Bronchial smooth muscle cell (primary cell): ENCODE measurements at places on chromosomes 12 and 14. TPM values are rescaled to one million over a fixed set of nuclear protein-coding genes. Genes with fewer than 3 reads are reported as not detected.

The NPFF gene
- total RNA-seq = not detected in 2 replicates

The TTC9 gene
- under 0.01 TPM in 2 replicates for total RNA-seq

The APOF gene
- total RNA-seq = not detected in 2 replicates

The KRT74 gene
- not detected in 2 replicates for total RNA-seq

The NOVA1 gene
- 4.7 and 7.3 TPM in 2 replicates for total RNA-seq

The WNT1 gene
- not detected in 2 replicates for total RNA-seq

The MYG1 gene
- 50.8 and 56.3 TPM in 2 replicates for total RNA-seq

The DIO2 gene
- 11.5 and 24.3 TPM in 2 replicates for total RNA-seq

The EIF2S3B gene
- 0.34 and 0.95 TPM in 2 replicates for total RNA-seq

The LYSET gene
- 7.6 and 8.2 TPM in 2 replicates for total RNA-seq

The KRT6B gene
- total RNA-seq = 0.47 and 2.0 TPM in 2 replicates

The RNASE7 gene
- not detected in 2 replicates for total RNA-seq

The STON2 gene
- total RNA-seq = 0.79 and 4.9 TPM in 2 replicates

The TMTC2 gene
- total RNA-seq = 15.9 and 18.7 TPM in 2 replicates

The UBR7 gene
- total RNA-seq = 28.5 and 51.4 TPM in 2 replicates

The BORCS5 gene
- 12.6 and 23.3 TPM in 2 replicates for total RNA-seq

The BIN2 gene
- total RNA-seq = not detected in 2 replicates

The CMKLR1 gene
- total RNA-seq = not detected in 2 replicates

The OTOGL gene
- 0.16 and 0.43 TPM in 2 replicates for total RNA-seq

The TCL1B gene
- not detected in 2 replicates for total RNA-seq

The DNAJC22 gene
- 0.43 and 7.9 TPM in 2 replicates for total RNA-seq

The CABP1 gene
- 0.16 and 0.17 TPM in 2 replicates for total RNA-seq

The MIS18BP1 gene
- total RNA-seq = 7.2 and 18.0 TPM in 2 replicates

The SLC10A1 gene
- not detected in 2 replicates for total RNA-seq

The KSR2 gene
- not detected in 2 replicates for total RNA-seq

The PRPH gene
- 0.95 and 1.4 TPM in 2 replicates for total RNA-seq

The TGFB3 gene
- total RNA-seq = 8.4 and 15.0 TPM in 2 replicates

The CAPZA3 gene
- total RNA-seq = not detected in 2 replicates

The TMCC3 gene
- 0.47 and 1.5 TPM in 2 replicates for total RNA-seq

The EID3 gene
- 9.1 and 9.5 TPM in 2 replicates for total RNA-seq
